ENCODE measurements at places on chromosomes 12 and 14.

- no peak for DNase-seq
Observed at GRCh38 chr14:56412468-56413434, 166.8 kb upstream of the TMEM260 start.

GRCh38 chr14:50366589-50366988 lies 30.1 kb downstream of the CDKL1 start:
- DNase-seq = no peak

- no peak for DNase-seq
Observed at GRCh38 chr12:95118138-95118787, 44.8 kb upstream of the NR2C1 start.

DNA sequence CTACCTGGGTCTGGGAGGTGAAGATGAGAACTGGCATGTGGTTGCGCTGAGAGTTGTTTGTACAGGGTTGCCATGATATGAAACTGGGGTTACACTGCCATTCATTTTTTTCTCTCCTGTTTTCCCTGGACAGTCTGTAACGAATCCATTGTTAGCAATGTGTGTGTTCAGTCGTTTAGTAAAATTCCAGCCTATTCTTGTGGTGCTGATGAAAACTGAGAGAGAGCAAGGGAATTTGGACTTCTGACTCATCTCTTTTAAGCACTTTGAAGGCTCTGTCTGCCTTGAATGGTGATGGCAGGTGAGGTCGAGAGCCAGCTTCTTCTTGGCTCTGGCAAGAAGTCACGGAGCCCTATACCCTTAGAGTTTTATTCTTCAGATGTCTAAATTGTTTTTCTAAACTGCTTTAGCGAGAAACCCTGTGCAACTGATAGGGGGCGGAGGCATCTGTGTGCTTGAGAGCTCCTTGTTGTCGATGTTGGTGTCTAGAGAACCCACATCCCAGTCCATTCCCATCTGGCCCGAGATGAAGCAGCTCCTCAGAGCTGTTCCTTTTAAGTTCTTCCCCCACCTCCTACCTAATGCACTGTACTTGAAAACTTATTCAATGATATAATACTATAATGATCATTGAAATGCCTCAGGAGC lies 204.4 kb downstream of the TMX1 start:
- no peak for DNase-seq

DNA sequence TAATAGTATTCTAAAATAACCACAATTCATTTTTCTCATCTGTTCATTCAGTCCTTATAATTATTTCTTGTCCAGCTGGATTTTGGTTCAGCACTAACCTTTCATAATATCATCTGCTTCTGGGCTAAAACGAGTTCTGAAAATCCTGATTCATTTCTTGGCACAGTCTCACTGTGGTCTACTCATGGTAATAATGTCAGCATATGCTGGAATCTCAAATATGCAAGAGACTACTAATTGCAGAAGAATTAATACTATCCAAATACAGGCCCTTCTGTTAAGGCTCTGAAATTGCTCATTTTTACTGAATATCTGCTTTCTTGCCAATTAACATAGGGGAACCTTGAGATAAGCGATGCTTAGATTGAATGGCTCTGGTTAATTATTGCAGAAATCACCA lies 597.1 kb downstream of the RPL10L start:
- DNase-seq = no peak

DNA sequence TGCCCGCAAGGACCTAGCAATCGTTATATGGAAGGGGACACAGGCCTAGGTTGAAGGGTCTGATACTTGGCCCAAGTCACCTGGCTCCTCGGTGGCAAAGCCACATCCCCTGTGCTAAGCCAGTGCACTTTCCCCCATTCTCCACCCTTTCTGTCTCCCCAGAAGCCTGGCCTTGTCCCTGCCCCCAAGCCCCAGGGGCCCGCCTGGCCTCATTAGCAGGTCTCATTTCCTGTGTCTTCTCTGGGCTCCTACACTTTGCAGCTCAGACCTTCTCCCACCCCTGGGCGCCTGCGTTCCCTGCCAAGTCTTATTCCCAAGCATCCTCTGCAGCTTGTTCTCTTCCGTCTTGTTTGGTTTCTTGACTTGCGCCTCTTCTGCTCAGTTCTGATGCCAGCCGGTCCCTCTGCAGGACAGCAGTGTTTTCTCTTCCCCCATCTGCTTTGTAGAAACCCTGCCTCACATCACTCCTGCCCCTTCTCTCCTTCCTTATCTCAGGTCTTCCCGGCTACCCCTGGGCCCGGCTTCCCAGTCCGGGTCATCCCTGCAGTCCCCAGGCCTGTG lies 66.7 kb downstream of the SLC24A4 start:
- DNase-seq = no peak

- DNase-seq = no peak
Observed at GRCh38 chr14:69712599-69713088, 54.3 kb upstream of the SRSF5 start.

- DNase-seq = no peak
Observed at GRCh38 chr12:118842866-118843265, 138.5 kb upstream of the SRRM4 start.

- no peak for DNase-seq
Observed at GRCh38 chr12:47247418-47247817, 167.7 kb upstream of the AMIGO2 start.

DNA sequence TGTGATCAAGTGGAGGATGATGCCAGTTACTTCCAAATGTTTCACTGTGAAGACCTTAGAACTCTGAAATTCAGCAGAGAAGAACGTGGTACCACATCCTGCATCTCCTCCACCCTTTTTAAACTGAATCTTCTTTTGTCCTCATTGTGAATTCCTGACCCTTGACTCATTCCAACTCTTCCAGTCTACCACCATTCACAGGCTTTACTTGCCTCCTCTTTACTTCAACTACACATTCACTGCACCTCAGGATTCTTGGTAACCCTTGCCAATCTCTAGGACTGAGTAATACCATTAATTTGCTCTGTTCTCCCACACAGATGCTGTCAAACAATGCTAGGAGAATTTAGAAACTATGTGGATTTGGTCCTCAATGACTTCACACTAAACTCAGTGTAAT lies 37.3 kb downstream of the PPP1R12A start:
- DNase-seq = no peak

- no peak for DNase-seq
Observed at GRCh38 chr12:89091293-89091841, 260.9 kb downstream of the DUSP6 start.

DNA sequence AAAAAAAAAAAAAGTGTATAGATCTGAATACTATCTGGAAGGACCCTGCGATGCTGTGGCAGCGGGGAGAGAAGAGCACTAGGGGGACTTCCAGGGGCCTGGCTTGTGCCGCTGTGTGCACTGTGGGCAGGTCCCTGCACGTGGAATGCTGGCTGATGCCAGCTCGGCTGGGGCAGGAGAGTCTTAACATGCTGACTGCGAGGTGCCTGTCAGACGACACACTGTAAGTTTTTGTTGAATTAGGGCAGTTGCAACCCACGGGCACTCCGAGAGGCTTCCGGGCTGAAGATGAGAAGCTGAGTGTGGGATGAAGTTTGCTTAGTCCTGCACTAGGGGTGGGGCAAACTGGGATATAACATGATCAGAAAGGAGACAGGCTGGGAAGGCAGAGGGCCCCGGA lies 10.7 kb downstream of the GLT1D1 start:
- DNase-seq = no peak

DNA sequence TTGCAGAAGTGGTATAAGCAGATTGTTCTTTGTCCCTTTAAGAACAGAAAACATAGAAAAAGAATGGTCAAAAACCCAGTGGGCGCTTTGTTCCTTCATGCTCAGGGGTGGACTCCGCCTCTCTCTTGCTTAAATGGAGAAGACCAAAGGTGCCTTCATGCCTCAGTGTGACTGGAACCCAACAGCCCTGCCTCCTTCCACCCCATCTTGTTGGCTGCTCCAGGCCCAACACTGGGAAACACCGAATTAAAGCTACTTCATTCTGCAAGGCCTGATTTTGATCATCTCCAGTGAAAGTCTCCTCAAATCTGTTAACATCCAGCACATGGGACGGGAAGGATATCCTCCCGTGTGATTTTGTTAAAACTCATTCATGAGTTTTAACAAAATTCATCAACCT lies 103.7 kb downstream of the BCL11B start:
- no peak for DNase-seq

DNA sequence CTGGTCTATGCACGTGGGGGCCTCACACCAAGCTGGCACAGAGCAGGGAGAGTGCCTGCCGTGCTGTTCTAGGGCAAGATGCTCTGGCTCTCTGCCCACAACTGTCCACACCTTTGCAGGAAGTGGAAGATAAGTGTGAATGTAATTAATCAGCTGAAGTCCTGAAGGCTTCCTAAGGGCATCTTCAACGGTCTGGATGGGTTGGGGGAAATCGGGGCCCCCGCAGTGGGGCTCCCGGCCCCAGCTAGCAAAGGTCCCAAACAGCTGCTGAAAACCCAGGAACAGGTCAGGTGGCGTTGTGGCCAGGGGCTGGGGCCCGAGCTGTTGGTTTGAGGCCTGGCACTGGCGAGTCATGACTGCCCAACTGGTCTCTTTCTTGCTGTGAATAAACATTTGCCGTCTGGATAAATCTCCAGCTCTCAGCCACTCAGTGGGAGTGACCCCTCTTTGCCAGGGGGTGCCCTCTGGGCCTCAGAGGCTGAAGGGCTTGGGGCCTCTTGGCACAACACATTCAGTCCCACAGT lies 6.7 kb upstream of the SLC25A29 start:
- no peak for DNase-seq

DNA sequence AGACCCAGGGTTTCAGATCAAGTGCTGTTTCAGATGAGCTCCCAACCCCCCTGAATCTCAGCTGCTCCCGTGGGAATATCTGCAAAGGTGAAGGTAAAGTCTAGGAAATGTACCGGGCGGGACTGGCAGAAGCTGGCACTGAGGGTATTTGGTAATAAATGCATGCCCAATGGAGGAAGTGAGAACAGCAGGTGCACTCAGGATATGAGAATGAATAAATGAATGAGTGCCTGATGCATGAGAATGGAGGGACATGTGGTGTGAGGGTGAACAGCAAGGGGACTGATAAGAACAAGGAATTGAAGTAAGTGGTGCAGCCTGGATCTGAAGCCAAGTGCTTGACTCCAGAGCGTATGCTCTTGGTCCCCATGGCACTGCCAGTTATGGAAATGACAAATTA lies 11.6 kb downstream of the RAPGEF3 start:
- no peak for DNase-seq

- DNase-seq = peak; percentile 70
Observed at GRCh38 chr12:108565976-108566375, 3.6 kb downstream of the ISCU start.

DNA sequence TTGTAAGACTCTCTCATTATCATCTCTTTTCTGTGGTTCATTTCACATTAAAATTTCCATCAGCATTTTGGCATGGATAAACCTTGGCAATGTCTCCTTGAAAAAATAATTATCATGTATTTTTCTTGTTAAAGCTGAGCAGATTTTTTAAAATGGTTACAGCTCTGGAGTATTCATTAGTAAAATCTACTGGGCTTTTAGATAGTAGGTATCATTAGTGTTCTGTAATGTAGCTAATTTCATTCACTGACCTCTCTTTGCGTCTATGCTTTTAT lies 36.9 kb upstream of the CDK17 start:
- no peak for DNase-seq

- no peak for DNase-seq
Observed at GRCh38 chr12:85569261-85569660, 266.9 kb downstream of the RASSF9 start.

DNA sequence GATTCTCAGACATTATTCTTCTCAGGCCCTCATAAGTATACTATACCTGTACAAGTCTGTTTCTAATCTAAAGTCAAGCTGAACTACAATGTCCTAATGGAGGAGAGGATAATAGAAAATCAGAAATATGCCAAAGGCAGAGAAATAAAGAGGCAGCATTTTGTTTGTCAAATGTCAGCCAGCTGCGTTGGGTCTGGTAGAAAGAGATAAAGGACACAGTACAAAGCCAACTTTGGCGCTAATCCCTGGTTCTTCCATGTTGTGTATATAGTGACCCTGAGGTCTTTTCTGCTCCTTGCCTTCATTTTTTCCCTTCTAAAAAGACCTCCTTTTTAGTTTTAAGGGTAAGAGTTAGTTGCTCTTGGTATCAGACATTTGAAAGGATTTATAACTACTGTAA lies 103.1 kb downstream of the PRICKLE1 start:
- no peak for DNase-seq

DNA sequence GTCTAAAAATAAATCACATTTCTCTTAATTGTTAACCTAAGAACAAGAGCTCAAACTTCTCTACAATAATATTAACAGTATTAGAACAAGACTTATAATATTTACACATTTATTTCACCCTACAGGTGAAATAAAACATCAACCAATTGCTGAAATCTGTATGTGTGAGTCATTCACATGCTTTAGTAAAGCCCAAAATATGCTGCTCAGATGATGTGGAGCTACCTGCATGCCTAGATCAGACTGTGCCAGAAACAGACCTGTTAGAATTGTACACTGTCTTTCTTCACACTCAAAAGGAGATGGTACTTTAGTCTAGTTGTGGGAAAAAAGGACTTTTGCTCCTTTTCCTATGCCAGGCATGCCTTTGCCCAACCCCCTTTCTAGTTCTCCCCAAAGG lies 54.7 kb downstream of the RPS6KA5 start:
- no peak for DNase-seq

- DNase-seq = no peak
Observed at GRCh38 chr12:84986117-84986516, 50.0 kb downstream of the TSPAN19 start.

GRCh38 chr12:71007781-71008404 lies 87.4 kb upstream of the PTPRR start:
- no peak for DNase-seq

GRCh38 chr12:79191391-79191790 lies 326.8 kb downstream of the SYT1 start:
- DNase-seq = no peak

DNA sequence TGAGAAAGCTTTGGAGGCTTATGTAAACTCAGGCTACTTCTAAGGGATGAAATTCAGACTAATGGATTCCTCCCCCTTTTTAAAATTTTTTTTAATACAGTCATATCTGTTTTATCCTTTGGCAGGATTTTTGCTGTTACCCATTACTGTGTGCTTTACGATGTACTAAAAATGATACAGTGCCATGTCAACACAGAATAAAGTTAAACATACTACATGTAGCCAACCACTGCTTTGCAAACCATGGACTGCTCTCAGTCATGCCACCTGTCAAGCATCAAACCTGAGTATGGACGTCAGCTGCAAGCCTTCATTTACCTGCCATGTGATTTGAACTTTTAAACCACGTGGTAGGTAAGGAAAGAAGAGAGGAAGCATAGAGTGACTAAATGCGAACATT lies 325.8 kb downstream of the FUT8 start:
- no peak for DNase-seq

DNA sequence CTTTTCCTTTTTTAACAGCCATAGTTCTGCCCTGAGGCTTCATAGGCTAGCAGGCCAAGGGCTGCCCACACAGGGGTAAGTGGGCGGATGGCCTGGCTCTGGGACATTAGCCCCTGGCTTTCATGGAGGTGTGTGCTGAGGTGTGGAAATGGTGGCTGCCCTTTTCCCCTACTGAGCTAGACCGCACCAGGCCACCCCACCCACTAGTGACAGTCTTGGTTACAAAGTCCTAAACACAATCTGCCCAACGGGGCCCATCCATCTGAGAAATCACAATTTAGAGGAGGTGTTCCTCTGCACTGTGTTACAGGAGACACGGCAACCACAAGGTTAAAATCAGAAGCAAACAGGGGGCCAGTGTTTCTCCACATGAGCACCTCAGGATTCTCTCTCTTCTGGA lies 35.6 kb downstream of the APPL2 start:
- no peak for DNase-seq

- no peak for DNase-seq
Observed at GRCh38 chr12:1367331-1368291, 226.8 kb downstream of the FBXL14 start.

GRCh38 chr12:118650586-118650960 lies 274.2 kb downstream of the SUDS3 start:
- DNase-seq = no peak
